Activated T-cell treated with anti-CD3 and anti-CD28 coated beads for 24 hours (primary cell): ENCODE measurements at places on chromosomes 6 and 20.
A peak's percentile ranks its signal among the peaks of the same experiment; 100 is the strongest.

DNA sequence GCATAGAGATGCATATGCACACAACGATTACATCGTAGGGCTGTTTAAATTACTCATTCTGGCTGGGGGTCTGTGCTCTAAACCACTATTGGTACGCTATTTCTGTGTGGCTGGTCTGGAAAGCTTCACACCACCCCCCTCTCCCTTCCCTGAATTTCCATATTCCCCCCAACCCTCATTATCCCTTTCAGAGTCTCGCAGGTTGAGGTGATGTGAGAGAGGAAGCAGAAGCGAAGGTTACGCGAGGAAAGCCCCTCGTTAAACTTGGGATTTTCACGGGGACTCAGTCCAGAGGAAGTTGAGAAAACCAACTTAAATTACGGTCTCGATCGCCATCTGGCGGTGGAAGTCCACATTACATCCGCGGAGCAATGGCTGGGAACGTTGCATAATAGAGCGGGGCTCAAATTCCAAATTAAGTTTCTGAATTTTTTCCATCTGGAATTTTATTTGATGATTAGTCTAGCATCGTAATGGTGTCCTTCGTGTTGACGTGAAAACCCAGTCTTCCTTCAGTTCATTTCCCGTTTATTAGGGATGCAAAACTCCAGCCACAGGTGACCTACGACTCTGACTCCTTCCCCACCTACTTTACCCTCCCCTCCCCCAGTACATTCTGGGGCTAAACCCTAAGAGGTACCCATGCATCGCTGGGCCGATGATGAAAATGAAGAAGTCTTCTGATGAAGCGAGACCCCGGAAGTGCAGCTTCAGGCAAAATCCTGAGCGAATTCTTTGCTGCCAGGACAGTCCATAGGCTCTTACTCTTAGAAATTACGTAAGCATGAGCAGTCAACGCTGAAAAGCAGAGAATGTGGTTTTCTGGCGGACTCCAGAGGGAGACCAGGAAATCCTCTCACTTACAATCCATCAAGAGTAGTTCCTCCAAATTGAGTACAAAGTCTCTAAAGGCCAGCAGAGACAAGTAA lies 19.7 kb downstream of the HLA-DOB start:
- DNase-seq, result peak; percentile 70

- DNase-seq, result peak; percentile 49
Measured at GRCh38 chr6:143060354-143060805, 309 bp upstream of the AIG1 start.

DNA sequence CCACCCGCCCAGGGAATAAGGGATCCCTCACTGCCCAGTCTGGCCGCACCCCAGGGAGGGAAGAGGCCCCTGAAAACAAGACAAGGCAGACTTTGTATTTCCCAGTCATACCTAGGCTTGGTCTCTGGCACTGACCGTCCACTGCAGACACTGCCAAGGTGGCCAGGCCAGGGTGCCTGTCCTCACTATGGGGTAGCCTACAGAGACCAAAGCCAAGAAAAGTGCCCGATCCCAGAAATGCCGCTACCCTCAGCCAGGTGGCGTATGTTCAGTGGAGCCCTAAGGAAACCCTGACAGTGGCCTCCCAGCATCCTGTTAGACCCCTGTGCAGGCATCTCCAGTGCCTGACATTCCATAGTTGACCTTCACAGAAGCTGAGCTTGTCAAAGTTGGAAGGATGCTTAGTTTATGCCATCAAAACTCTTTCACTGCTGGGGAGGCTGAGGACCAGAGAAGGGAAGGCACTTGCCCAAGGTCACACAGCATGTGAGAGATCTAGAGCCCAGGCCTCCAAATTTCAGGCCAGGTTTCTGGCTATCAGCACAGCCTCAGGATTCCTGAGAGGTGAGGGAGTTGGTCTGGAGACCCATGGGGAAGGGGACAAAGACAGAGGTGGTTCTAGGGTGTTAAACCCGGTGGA lies 2.5 kb downstream of the SCRT2 start:
- DNase-seq, result no peak

DNA sequence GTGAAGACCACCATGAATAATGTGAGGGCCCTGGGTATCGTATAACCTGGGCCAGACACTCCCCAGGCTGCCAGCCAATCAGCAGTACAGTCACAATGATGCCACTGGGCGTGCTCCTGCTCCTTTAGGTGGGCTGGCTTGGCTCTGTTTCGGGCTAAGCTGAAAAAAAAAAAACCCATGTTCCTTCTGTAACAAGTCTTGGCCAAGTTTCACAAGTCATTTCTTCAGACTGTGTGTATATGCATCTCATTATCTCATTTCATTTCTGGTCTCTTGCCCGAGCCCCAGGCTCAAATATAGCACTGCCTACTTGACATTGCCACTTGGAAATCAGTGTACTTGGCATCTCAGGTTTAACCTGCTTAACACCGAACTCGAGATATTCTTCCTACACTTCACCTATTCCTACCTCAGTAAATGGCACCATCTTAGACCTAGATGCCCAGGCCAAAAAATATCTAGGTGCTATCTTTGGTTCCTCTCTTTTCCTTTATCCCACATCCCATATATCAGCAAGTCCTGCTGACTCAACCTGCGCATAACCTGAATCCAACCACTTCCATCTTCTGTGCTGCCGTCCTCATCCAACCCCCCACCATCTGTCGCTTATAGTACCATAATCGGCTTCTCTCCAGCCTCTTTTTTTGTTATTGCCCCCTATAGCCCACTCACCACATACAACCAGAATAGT lies 1.8 kb downstream of the UQCC2 start:
- DNase-seq, result no peak

DNA sequence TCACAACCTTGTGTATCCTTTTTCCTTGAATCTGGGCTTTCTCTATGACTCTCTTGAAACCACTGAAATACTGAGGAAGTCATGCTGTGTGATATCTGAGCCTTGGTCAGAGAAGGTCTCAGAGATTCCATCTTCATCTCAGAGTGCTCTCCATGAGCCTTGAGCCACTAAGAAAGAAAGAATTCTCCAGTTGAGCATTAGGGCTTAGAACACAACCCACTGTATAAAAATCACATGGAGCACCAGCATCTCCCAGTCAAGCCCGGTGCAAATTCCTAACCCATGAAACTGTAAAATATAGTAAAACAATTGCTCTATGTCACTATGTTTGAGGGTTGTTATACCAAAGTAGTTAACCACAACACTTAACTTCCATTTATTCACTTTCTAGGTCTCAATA lies 181.4 kb downstream of the MOXD1 start:
- no peak for DNase-seq

DNA sequence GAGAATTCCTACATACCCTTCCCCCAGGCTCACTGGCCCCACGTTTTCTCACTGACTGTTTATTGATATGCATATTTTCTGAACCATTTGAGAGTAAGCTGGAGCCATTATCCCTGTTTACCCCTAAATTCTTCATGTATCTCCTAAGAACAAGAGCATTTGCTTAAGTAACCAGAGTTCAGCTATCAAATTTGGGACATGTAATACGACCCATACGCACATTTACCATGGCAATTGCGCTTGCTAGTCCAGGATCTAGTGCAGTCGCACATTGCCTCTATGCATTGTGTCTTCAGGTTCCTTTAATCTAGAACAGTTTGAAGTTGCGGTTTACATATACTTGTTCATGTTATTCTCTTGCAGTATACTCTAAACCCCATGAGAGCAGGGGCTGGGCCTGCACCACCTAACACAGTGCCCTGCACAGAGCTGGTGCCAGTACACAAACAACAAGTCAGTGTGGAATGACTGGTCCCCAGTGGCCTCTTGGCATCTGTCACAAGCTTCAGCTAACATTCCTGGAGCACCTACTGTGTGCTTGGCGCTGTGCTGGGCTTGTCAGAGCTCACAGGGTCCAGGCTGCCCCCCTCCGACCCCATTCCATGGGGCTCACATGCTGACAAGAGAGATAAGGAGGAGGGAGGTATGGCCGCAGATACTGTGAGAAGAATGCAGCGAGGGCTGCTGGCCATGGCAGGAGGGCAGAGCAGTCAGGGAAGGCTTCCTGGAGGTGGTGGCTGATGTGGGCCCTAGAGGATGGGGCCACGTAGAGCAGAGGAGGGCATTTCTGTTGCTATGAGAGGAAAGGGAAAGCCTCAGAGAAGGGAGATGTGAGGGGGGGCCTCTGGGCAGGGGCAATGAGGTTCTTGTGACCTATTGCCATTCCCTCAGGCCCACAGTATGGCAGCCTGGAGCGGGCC lies 28.1 kb downstream of the SPDEF start:
- DNase-seq, result no peak

- DNase-seq, result no peak
Measured at GRCh38 chr6:15213838-15214400, 31.9 kb upstream of the JARID2 start.

GRCh38 chr6:15246666-15247499 lies 1.0 kb downstream of the JARID2 start:
- no peak for DNase-seq

DNA sequence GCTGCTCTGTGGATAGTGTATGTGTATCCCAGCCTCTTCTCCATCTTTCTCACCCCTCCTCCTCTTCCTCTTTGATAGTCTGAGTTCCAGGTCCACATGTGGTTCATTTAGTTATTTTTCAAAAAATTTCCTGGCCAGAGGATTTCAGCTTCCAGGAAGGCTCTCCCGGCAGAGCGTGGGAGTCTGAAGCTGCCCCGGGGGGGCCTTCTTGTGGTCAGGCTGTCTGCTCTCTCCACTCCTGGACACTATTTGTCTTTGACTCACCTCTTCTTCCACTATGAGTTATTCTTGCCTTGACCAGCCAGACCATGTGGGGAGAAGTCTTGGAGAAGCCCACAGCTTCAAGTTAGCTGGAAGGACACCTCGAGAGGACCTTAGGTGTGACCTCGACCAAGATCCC lies 258.8 kb downstream of the CDC5L start:
- no peak for DNase-seq

DNA sequence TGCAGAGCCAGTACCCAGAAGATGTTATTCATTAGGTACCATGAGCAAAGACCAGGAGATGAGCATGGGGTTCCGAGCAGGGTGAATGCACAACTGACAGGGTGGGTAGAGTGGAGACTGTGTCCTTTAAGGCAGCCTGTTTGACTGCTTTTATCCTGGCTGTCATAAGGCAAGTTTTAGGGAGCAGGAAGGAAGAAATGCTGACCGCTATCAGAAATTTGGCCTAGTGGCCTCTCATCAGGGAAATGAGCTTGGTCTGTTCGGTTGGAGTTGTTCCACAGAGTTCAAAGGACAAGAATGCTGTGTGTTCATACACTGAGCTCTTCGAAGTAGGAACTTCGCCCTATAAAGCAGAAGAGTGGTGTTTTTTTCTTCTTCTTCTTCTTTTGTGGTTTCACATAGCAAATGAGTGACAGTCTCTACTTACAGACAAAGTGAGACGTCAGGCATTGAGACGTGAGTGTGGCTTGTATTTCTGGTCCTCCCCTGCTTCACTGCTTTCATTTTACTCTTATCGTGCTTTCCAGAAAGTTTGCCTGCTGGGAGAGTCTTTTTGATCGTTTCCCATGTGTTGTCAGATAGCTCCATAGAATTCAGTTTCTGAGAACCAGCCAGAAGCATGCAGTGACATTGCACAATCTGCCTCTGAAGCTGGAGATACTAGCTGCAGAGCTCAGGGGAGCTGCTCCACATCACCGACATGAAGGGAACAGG lies at the start of gene CASS4:
CASS4 (plus strand) TSS at position 502 of the 714 bp plus-strand sequence; CDS start at position 701, 199 bp downstream.
- no peak for DNase-seq

- DNase-seq, result no peak
Measured at GRCh38 chr20:44833437-44833836, 23.1 kb upstream of the RIMS4 start.

- DNase-seq, result no peak
Measured at GRCh38 chr6:148943451-148943850, 196.6 kb downstream of the UST start.

DNA sequence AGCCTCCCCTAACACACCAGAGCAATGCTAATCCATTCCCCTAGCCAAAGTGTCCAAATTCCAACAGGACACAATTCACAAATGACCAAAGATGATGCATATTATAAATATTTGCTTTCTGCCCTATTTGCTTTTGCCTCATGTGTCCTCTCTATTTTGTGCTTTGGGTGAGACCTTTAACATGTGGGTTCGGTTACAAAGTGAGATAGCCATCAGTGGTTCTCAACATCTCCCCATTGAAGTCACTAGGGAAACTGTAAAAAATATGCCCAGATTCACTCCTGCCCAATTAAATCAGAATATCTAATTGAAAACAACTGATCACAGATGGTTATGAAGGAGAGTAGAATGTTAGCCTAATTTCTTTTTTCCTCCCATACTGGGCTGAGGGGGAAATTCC lies 159.2 kb downstream of the MTFR2 start:
- DNase-seq, result no peak
